HT-29 (cell line): ENCODE measurements at places on chromosomes 5 and 9.

- DNase-seq, result no peak
These were observed 31.2 kb upstream of the RAD23B start for GRCh38 chr9:107251756-107252322.

- no peak for DNase-seq
These were observed 40.4 kb downstream of the MCTP1 start for GRCh38 chr5:95244479-95244878.

GRCh38 chr9:83385317-83385716 lies 152.9 kb downstream of the FRMD3 start:
- no peak for DNase-seq

DNA sequence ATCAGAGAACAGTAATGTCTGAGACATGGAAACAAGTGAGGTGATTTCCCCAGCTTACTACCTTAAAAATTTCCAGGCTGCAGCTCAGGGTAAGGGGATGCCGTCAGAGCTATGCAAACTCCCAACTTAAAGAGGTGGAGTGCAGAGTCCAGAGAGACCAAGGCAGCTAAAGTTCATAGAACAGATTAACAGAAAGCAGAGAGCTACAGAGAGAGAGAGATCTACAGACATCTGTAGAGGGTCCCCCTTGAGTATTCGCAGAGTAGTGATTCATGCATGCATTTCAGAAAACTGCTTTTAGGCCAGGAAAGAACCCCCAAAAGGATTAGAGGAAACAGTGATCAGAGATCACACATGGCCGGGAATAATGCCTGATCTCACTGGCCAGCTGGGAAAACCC lies 306.2 kb upstream of the PUM3 start:
- no peak for DNase-seq

GRCh38 chr5:74120585-74120984 lies 494.6 kb downstream of the ARHGEF28 start:
- no peak for DNase-seq

DNA sequence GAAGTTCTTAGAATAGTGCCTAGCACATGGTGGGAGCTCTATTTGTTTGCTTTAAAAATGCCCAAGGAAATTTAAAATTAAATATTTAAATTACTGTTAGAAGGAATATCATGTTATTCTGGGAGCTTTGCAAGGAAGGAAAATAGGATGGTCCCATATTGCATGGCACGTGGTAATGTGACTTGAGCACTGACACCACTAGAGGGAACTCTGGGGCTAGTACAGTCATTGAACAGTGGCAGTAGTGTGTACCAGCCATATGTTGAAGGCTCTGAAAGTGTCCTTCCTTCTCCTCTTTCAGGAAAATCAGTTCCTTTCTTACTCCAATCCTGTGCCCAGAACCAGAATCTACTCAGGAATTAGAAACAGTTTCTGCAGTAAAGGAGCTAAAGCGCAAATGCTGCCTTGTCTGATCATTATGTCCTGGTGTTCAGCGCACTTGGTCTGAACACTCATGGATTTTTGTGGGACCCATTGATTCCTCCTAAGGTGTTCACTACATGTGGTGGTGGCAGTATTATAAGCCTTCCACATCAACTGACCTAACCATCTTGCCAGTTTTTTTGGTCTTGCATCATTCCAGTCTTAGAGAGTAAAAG lies 54.1 kb downstream of the GDA start:
- DNase-seq, result peak; percentile 87

DNA sequence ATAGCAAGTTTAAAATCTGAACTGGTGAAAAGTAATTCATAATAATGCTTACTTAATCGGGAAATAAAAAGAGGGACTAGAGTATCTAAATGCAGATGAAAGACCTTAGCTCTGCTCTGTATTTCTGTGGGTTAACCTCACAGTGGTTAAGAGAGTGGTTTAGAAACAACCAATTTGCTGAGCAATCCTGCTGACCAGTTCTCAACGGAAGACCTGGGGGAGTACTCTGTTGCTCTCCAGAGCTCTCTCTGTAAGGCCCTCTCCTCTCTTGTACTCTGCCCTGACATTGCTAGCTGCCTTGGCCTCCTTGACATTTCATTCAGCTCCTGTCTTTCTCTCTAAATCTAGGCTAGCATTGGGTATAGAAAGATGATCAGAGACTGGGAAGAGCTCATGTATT lies 1186.6 kb upstream of the SEMA6A start:
- DNase-seq, result no peak

GRCh38 chr9:136711751-136712689 lies at the start of gene DIPK1B:
DIPK1B (plus strand) TSS chr9:136712572; CDS start chr9:136712666, 94 bp downstream.
- DNase-seq, result no peak

DNA sequence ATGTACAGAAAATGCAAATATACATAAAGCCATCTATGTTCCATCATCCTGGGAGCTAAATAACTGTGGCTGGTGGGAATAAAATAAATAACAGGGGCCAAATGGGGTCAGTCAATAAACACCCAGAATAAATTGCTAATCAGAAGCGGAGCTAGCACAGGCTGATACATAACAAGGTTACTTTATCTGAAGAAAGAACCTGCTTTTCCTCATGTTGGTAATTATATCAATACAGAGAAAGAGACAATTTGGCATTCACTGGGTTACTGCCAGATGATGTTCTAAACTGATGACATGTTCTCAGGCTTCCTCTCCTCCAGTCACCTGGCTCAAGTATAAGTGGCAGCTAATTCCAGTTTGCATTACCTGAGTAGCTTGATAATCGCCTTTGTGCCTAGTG lies 144.9 kb upstream of the CD180 start:
- no peak for DNase-seq

- no peak for DNase-seq
These were observed 168.5 kb downstream of the ACTL7B start for GRCh38 chr9:108687006-108687987.

GRCh38 chr5:107484281-107484680 lies 186.5 kb downstream of the EFNA5 start:
- DNase-seq, result no peak

GRCh38 chr5:570446-570845 lies 41.7 kb upstream of the CEP72 start:
- no peak for DNase-seq

DNA sequence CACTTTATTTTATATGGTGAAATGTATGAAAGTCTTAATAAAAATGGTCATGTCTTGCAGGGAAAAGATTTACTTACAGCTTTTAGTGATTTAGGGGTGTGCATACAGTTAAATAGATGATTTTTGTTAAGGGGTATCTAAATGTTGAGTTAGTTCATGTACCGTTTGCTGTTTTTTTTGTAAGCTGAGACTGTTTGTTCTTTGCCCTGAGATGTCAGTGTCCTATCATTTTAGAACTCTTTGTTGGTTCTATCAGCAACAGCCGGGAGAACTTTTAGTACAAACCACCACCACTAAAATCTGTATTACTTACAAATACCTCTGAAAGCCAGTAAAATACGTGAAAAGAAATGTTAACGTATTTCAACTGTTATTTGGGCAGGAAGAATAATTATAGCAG lies 56.3 kb upstream of the MTMR12 start:
- DNase-seq, result no peak

- DNase-seq, result peak; percentile 33
These were observed 4.8 kb downstream of the PLK2 start for GRCh38 chr5:58455066-58455465.

DNA sequence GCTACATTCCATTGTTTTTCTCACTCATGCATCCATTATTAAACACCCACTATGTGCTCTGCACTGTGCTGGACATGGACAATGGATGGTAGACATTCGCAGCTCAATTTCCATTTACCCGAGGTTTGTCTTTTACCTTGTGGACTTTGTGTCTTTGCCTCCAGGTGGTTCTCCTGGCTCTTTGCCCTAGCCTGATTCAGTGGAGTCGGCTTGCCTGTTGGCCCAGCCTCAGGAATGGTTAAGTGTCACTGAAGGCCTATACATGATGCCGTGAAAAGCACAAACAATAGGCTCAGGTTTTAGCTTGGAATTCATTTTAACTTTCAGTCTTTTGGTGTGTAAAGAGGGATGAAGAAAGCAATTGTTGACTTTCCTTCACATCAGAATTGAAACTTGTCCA lies 16.5 kb upstream of the DMRT3 start:
- DNase-seq, result peak; percentile 11

GRCh38 chr5:170581211-170581610 lies 77.4 kb downstream of the KCNIP1 start:
- DNase-seq, result no peak

DNA sequence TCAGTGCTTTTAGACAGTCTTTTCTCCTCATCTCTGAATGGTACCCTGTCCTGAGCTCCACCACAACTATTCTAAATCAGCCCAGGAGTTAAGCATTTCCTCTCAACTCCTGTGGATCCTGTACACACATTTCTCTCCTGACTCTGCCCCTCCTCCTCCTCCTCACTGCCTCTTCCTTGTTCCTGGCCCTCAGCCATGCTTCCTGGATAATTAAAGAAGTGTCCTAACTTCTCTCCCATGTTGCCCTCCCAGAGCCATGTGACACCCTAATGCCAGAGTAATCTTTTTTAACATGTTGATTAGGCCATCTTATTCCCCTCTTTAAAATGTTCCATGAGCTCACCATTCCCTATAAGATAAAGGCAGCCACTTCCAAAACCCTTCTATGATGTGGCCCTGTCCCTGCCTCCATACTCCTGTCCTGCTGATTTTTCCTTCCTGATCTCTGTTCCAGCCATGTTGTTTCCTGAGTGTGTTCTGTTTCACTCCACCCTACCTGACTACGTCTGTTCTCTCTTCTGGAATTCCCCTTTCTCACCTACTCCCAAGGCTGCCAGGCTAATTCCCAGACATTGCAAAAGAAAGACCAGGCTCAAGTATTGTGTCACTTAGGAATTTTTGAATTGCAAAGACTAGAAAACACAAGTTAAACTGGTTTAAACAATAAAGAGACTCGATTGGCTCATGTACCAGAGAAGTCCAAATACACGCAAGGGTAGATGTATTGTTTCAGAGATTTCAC lies 295.2 kb downstream of the MAST4 start:
- peak; percentile 60 for DNase-seq

GRCh38 chr9:118577121-118577520 lies 792.1 kb downstream of the BRINP1 start:
- DNase-seq, result no peak

DNA sequence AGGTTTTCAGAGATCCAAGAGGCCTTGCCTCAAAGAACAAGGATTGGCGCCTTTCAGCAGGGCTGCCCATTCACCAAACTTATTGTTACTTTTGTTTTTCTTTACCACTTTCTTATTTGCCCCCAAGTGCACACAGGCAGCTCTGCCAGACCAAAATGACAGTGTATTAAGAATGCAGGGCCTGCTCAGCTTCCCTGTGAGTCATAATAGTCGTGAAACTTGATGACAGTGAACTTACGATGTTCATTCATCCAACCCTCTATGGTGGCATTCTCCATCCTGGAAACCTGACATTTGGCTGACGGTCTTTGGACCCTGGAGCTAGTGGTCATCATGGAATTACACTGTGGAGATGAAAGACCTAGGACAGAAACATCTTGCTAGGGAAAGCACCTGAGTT lies 44.3 kb downstream of the UBE2QL1 start:
- no peak for DNase-seq

DNA sequence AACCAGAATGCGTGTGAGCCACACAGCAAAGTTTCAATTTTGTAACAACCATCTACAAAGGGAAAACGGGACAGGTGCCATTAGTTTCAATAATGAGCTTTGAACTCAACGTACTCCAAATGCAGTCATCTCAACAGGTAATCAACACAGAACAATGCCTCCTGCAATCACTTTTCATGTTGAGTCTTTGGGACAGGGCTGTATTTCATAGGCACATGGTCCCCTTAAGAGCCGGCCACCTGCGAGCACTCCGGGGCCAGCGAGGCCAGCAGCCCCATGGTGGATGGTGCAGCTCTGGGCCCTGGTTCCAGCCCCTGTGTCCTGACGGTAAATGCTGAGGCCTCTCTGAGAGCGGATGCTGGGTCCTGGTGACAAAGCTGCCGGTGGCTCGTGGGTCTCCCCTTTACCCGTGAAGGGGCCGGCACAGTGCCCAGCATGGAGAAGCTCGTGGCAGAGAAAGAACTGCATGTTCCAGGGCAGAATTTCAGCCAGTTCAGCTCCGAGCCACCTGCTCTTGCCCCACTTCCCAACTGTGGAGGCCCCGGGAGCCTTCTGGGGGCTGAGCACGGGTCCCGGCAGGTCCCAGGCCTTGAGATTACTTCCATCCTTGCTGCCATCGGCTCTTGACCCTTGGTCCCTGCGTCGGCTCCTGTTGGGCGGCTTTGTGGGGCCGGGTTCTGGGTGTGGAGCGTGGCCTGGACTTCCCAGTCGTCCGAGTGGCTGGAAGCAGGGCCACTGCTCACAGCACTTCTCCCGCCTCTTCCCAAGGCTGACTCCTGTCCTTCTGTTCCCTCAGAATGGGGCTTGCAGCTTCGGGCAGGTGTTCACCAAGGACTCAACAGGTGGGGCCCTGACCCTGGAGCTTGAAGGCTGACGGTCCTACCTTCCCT lies 26.1 kb upstream of the RNU6ATAC start:
- no peak for DNase-seq

DNA sequence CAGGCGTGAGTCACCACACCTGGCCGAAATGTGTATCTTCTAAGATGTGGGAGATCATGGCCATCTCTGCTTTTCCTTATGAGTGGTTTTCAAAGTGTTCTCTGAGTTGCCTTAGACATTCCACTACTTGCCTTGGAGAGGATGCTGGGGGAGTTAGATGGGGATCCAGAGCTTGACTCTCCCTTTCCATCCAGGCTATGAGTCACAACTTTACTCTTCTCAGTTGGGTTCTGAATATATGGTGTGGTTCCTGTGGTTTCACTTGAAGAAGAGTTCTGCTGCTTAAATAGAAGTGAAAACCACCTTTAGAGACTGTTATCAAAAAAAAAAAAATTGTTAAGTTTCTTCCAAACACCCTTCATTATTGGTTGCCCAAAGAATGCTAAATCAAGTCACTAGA lies 217.6 kb downstream of the ZNF608 start:
- DNase-seq, result no peak
